Activated CD4-positive, alpha-beta T cell treated with anti-CD3 and anti-CD28 coated beads, Interleukin-2, amount 50 U/mL, for 48 hours (primary cell): ENCODE measurements at places on chromosomes 1 and 21.

- no peak for DNase-seq
Observed at GRCh38 chr1:186770421-186770820, 58.3 kb upstream of the PLA2G4A start.

DNA sequence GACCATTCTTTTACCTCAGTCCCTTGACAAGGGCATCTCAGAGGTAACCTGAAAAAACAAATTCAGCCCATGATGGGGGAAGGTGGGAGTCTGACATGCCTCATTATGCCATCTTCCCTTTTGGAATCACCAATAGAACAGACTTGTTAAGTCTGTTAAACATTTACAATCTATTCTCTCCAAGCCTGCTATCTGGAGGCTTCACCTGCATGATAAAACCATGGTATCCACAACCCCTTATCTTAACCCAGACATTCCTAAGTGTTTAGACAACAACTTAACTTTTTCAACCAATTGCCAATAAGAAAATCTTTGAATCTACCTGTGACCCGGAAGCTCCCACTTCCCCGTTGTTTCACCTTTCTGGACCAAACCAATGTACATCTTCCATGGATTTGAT lies 233.0 kb upstream of the CACYBP start:
- no peak for DNase-seq

DNA sequence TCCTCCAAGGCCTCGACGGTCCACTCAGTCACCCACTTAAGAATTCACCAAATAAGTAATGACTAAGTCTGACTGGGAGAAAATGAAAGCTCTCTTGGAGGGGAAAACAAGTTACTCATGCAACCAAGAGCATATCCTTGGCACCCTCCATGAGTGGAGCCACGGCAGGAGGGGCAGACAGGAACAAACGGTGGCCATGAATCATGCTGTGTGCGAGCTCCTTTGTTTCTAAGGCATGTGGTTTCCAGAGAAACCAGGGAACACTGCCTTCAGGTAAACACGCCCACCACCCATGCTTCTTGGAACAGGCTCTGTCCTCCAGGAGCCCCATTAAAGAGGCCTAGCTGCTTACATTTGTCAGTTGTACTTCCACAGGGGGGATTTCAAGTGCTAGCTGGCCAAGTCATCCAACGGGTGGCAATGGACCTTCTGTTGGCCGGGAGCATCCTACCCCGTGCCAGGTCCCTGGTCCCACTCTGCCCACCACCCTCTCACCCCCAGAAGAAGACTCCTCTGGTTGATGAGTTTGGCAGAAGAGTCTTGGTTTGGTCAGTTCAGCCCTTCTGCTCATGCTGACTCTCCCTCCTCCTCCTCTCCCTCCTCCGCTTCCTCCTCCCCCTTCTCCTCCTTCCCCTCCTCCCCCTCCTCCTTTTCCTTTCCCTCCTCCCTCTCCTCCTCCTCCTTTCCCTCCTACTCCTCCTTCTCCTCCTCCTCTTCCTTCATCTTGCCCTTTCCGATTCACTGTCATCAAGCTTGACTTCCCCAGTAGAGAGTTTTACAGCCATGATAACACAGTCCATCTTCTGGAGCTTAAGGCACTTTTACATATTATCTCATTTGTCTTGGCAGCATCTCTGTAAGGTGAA lies 107.6 kb downstream of the CCDC185 start:
- DNase-seq, result peak; percentile 42

DNA sequence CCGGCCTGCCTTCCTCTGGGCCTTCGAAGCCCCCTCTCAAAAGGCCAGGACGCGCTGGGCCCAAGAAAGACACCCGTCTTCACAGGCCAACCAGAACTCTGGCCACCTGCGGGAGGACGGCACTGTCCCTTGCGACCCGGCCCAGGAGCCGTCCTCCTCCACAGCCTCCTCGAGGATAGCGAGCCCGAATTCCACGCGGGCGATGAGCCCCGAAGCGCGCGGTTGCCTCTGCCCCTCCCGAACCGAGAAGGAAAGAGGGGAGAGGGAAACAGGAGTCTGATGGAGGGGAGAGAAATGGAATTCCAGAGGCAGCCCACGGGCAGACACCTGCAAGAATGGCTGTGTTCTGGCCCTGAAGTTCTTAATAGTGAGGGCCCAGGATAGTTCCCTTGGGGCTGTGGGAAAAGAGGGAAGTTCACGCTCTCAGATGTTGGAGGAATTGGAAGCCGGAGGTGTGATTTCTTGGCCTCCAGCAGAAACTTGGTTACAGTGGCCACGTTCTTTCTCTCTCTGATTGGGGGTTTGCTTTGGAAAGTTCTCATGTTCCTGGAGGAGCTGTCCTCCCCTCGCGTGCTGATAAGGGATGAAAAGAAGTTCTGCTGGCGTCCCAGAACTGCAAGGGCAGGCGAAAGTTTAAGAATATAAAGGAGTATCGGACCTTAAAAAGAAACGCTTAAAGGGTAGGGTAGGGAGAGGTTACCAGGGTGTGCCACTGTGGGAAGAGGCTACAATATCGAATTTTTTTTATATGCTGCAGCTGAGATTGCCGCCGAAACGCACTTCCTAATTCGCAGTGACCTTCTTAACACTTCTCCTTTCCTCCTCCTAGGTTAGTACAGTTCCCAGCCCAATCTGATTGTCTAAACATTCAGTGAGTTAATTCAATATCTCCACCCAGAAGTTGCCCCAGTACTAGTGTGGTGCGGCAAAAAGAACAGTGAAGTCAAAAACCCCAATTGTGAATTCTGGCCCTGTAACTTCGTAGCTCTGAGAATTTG lies 5.8 kb upstream of the SLC44A5 start:
- DNase-seq, result no peak

- DNase-seq, result no peak
Observed at GRCh38 chr1:228879164-228879563, 143.9 kb downstream of the RHOU start.

DNA sequence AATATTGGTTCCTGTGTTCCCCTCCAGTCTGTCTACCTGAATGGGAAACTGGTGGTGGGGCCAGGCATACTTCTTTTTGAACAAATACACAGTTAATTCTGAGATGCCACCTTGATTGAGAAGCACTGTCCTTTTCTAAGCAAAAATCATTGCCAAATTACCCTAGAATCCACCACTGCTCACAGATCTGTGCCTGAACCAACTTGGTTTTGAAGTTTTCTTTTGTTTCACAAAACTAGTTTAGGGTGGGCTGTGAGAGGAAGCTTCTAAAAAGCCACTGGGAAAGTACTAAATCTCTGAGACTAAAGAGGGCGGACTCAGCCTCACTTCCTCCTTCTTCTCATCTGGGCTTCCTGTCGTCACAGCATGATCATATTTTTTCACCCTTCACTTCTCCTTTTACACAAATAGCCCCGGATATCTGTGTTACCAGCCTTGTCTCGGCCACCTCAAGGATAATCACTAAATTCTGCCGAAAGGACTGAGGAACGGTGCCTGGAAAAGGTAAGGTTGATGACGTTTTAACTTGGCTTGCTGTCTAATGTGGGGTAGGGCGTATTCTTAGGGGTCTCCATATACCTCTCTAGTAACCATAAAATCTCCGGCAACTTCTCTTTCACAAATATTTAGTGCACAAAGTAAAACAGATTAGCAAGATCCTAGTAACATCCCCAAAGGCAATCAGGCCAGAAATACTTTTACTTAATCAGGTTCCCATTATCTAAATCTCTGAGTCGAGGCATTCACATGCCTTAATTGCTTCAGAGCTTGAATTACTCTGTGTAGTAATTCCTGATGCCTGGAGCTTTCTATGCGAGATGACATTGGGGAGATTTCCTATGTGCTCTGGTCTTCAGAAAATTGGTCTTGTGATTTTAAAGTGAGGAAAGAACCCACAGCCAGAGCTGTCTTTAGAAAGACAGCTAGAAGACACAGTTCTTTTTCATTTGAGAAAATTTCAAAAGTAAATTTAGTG lies at the start of gene CD53:
CD53 (plus strand) TSS at position 404 of the 976 bp plus-strand sequence. CDS start 18,261 bp downstream, outside the sequence.
- peak; percentile 42 for DNase-seq

DNA sequence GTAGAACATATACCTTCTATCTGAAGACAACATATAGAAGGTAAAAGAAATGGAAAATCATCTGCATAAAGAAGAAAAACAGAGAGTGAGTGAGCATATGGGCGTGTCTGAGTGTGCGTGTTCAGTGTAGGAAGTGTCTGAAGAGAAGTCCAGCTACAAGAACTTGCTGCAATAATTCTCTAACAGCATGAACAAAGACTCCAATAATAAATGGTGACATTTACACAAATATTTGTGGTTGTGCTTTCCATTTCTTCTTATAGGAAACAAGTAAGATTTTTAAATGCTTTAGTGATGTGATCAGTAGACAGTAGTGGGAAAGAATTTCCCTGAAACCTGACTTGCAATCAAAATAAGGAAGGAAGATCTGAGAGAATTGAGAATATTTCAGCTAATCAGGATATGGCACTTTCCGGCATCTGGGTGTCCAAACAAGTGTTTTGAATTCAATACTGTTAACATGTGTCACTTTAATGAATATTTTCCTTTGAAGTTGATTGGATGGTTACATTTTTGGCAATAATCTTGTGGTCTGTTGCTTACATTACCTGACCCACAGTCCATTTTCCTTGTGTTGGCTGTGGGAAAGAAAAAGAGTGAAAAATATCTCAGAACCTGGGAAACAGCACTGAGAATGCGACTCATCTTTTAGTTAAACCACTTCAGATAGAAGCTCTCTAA lies 154.0 kb downstream of the TGFB2 start:
- DNase-seq, result no peak

DNA sequence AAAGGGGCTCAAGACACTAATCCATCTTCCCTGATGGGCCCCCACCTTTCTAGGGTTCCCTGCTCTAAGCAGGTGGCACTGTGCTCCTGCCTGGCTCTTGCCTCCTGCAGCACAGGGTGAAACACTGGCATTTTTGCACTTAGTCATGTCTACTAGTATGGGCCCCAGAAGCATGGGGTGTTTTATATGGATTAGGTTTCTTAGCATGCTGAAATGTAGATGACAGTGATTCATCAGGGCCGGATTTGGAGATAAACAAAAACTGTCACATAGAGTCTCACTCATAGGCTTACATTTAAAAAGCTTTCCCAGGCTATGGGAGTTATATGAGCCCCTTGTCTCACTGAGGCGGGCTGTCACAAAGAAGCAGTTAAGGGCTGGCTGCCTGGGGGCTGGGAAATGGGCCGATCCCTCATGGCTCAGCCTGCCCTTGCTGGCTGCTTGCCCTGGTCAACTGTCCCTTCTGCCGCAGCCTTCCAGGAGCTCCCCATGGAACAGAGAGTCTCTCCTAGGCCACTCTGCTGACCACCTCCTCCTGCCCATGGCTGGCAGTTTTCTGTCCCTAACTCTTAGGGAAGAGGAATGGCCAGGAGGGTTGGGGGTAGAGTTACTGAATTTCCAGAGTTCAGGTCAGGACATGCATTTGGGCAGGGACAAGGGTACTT lies 6.5 kb downstream of the GALNT2 start:
- DNase-seq, result no peak

- no peak for DNase-seq
Observed at GRCh38 chr1:67239738-67240137, 67.9 kb upstream of the IL12RB2 start.

GRCh38 chr1:202835548-202836072 lies 24.9 kb downstream of the PCAT6 start:
- peak; percentile 20 for DNase-seq

DNA sequence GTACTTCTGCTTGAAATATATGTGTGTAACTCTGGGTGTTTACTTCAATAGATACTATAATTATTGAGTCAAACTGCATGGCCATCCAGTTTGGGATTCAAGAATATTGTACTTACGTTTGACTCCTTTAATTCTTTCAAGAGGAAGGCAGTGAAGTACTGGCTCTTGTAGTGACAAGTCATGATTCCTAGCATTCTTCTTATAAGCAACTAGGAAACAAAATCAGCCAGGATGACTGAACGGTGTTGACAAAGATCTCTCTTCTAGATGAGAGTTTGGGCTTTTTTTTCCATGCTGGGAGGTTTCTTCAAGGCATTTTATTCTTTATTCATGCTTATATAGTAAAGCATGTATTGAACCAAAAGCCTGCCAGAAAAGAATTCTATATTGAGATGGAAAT lies 58.3 kb downstream of the CLEC20A start:
- no peak for DNase-seq

DNA sequence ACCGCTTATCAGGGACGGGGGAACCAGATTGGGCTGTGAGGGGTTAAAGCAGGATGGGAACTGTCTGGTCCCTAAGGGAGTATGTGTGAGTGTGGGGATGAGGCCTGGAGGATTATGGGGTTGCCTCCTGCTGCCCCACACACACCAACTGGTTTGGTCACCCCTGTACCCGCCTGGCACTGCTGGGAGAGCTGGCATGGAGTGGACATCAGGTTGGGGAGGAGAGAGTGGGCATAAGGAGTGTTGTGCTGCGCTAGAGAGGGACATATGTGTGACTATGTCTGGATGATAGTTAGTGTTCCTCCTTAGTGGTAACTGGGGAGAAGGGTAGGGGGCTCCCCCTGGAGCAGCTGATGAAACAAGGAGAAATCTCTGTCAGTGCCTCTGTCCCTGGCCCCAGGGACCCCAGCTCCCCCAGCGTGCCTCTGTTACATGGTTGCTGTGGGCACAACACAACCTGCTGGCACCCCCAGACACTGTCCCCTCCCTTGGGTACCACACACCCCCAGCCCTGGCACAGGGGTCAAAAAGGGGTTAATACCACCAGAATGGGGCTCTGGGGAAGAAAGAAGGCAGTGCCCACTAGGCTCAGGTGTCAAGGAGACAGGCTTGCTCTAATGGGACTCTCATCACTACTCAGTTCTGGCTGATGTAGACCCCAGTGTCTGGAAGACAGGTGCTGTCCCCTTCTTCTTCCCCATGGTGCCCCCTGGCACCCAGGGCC lies 1.9 kb downstream of the ZBTB7B start:
- DNase-seq, result peak; percentile 31

DNA sequence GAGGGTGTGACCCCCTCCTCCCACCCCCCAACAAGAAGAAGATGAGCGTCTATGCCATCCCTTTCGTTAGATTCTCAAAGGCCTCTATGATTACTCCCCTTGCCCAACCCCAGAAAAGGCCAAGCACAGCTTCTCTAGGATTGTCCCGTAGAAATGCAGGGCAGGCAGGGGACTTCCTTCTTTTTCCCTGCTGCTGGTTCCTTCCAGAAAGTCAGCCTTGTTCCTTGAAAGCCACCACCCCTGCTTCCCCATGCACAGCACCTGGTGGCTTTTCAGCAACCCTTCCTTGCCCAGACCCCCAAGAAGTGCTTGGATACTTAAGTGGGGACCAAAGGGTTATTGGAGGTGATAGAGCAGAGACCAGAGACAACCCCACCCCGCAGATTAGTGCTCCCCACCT lies 75.1 kb downstream of the ARHGEF10L start:
- DNase-seq, result no peak
